ENCODE measurements at places on chromosomes 4 and X.

- no peak for DNase-seq
These were observed 4.7 kb downstream of the GK2 start for GRCh38 chr4:79403356-79403755.

- DNase-seq = peak; percentile 45
These were observed 477 bp downstream of the SLC35A2 start for GRCh38 chrX:48910926-48911411.

DNA sequence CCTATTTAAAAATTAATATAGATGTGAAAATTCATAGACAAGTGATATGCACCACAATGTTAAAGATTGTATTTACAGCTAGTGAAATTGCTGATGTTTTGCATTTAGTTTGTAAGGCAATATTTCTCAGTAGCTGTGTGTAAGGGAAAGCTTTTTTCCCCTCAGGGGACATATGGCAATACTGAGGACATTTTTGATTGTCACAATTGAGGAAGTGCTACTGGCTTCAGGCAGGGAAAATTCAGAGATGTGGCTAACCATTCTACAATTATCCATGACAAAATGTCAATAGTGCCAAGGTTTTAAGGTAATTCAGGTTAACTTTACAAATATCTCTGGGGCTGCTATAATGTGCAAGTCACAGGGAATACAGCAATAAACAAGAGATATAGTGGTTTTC is 66.1 kb upstream of the IL15 start:
- DNase-seq = no peak

GRCh38 chr4:26542991-26543390 is 40.9 kb upstream of the TBC1D19 start:
- peak; percentile 37 for DNase-seq

- DNase-seq = no peak
These were observed 7.6 kb upstream of the SRD5A3 start for GRCh38 chr4:55338486-55338885.

- no peak for DNase-seq
These were observed 28.7 kb downstream of the NLRP2B start for GRCh38 chrX:57651169-57651919.

DNA sequence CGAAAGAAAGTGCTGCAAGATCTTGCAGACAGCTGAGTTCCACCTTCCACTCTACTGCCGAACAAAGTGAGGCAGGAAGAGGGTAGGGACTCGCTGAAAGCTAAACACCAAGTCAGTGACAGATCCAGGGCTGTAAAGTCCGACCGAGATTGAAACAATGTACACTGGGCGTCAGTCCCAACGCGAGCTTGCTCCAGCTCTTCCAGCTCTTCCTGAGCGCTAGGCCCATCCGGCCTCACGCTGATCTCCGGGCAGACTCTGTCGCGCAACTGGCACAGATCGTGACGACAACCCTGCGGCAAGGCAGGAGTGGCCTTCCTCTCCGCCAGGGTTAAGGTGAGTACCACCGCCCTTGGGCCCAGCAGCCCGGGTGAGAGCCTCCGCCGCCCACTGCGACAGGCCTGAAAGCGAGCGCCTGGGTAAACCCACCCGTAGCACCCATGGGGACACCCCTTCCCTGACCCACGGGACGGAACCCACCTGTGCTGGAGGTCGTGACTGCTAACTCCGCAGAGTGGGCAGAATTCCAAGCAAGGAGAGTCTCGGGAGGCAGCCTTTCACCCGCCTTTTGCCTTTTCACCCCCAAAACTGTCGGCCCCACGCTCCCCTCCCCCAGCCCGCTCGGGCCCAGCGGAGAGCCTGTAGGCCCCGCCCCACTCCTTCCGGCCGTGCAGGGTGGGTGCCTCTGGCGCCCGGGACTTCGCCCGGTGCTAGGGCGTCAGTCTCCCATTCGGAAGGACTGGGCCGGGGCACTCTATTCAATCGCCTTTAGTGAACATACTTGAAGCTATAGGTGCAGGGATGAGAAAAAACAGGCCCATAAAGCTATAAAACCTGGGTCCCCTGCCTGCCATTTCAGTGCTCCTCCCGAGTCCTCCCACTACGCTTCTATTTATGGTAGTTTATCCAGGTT is at the start of gene TMLHE:
Gene TMLHE, minus strand, starts transcription at position 641 of the 913 bp plus-strand sequence. CDS start 67,676 bp downstream, outside the sequence.
- DNase-seq = peak; percentile 57

DNA sequence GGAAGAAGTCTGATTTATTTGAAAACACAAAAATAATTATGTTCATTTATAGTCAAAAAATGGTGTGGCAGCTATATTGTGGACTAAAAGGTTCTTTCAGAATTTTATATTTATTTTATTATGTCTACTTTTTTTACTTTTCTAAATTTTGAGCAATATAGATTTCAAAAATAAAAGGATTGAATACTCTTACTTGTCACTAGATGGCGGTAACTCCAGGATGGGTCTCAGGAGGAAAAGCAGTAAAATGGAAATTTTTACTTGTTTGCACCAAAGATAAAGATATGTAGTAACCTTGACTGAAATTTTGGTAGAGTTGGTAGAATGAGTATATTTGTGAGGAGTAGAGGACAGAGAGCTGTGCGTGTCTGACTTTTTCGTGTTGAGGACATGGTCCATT is 14.5 kb upstream of the DACH2 start:
- DNase-seq = no peak

- no peak for DNase-seq
These were observed 8.1 kb downstream of the ODAM start for GRCh38 chr4:70203601-70204000.

- DNase-seq = no peak
These were observed 70.8 kb upstream of the BCOR start for GRCh38 chrX:40168480-40169011.

GRCh38 chr4:99315839-99316238 is 5.4 kb downstream of the ADH1B start:
- no peak for DNase-seq

DNA sequence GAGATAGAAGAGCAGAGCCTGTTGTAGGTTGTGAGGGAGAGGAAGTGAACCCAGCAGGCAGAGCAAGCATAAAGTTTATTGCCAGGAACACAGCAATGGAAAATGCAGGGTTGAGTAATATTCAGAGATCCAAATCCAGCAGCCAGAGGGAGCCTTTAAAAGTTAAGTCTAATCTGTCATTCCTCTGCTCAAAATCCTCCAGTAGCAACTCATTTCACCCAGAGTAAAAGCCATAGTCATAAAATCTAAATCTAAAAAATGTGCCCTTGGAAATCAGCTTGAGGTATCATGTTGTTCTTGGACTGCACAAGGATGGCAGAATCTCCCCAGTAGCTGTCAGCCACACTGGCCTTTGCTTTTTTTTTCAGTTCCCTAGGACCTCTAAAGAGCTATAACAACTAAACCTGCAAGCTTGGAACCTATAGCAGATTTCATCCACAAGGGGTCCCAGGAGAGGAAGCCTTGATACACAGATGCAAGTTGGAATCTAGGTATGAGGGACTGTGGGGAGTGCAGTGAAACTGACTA is 62.9 kb upstream of the FRAS1 start:
- DNase-seq = peak; percentile 78

DNA sequence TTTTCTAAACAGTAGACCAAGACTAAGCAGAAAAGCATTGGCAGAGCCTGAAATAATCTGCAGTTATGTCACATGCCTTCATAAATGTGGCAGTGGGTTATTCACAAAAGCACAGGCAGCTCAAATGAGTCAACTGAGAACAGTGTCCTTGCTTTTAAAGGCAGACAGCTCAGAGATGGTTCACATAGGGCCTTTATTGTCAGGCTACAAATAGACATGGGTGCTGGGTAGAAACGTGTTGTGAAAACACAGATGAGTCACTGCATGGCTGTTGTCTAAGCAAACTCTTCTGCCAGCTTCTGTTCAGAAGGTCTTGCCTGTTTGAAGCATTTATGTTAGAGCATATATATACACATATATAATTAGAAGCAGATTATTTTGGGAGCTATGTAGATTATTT is 118.0 kb downstream of the SLC4A4 start:
- peak; percentile 77 for DNase-seq

DNA sequence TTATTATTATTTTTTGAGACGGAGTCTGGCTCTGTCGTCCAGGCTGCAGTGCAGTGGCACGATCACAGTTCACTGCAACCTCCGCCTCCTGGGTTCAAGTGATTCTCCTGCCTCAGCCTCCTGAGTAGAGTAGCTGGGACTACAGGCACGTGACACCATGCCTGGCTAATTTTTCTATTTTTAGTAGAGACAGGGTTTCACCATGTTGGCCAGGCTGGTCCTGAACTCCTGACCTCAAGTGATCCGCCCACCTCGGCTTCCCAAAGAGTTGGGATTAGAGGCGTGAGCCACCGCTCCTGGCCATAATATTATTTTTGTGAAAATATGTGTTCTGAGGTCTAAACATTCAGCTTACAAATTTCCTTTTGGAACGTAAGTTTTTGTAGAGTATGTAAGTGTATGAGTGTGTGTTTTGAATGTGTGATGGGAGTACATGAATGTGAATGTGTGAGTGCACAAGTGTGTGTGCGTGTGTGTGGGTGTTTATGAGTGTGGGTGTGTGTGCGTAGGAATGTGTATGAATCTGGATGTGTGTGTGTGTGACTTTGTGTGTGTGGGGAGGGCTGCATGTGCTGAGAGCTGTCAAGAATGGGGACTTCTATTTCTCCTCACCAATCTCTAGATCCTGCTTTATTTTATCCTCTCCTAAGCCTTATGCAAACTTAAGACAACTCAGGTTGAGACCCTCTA is 5.7 kb upstream of the MGST2 start:
- no peak for DNase-seq

DNA sequence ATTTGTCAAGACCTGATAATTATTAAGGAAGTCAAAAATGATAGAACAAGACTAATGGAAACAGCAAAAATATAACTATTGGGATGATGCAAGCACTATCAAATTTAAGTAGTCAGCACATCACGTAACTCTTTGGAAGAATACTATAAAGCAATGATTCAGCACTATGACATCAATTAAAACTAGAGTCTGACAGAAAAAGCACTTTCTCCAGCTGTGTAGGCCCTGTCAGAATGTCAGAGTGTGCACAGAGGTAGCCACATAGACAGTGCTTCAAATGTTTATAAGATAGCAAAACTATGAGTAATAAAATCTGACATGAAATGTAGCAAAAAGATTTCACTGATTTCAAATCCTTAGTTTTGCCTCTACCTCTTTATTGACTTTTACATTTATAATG is 1226.6 kb upstream of the ADGRL3 start:
- DNase-seq = no peak

GRCh38 chr4:67576538-67576937 is 18.0 kb downstream of the STAP1 start:
- no peak for DNase-seq

DNA sequence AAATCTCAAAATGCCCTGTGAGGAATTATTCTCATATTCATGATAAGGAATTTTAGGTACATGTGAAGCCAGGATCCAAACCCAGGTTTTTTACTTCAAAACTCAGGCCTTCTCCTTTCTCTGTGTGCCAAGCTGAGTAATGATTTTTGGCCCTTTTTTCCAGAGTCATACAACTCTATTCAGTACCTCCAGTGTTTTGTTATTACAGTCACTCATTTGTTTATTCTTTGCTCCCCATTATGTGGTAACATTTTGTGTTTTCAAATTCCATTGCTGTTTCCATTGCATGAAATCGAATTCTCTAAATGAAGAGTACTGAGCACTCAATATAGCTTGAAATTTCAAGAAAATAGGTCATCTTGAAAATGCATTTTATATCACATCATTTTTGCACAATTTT is 315.4 kb downstream of the NR3C2 start:
- DNase-seq = peak; percentile 15

DNA sequence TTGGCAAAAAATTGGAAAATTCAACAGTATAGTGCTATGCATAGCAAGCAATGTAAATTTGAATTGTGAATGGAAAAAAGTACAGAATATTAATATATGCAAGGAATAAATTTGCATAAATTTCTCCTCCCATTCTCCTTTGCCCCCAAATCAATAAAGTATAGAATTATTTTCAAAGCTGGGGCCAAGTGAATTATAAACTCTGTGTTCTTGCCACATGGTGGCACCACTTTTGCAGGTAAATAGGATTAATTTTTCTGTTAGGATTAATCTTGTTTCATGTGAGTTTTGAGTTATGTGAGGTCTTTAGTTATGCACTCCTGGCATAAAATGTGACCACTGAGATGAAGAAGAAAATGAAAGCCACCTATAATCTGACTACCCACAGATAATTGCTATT is 19.9 kb downstream of the COPS4 start:
- DNase-seq = peak; percentile 16

- no peak for DNase-seq
These were observed 40.9 kb downstream of the BRCC3 start for GRCh38 chrX:155112171-155112570.

DNA sequence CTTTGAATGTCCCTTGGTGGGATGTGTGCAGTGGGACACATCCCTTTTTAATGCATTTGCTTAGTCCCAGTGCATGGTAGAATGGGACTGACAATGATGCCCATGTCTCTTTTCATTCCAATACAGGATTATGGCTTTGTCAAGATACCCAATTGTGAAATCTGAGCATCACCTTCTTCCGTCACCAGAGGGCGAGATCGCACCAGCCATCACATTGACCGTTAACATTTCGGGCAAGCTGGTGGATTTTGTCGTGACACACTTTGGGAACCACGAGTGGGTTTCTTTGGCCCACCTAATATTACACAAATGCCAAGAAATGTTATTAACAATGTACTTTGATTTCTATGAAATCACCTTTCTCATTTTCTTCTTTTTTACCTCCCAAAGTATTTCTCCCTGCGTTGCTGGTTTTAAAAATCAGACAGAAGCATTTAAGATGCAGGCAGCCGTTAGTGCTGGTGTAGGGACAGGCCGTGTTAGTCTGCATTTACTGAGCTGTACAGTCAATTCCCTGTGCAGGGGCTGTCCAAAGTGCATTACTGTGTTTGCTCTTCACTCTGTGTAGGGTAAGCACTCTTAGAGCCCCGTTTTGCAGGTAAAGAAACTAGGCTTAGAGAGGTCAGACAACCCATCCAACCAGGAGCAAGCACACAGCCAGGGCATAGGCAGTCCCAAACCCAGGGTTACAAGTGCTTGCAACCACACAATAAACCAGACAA is 46.5 kb downstream of the CWH43 start:
- DNase-seq = peak; percentile 9

DNA sequence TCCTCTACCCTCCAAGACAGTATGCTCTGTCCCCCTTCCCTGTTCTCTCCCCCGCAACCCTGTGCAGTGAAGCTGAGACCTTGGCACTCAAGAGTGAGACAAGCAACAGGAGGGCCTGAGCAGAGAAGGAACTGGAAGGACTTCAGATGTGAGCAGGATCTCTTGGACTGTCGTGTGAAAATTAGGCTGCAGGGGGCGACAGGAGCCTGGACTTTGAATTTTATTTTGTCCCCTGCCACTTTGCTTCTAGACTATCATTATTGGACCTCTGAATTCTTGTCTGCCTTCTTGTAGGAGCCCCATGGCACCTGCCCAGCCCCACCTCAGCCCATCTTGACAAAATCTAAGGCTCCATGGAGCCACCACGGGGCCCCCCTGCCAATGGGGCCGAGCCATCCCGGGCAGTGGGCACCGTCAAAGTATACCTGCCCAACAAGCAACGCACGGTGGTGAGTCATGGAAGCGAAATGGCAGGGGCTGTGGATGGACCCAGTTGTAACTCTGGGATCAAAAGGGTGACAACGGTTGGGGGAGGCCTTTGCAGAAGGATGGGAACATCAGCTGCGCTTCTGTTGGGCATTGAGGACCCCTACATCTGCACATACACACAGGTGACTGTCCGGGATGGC is 1.7 kb downstream of the ARAF start:
- DNase-seq = peak; percentile 27

- DNase-seq = peak; percentile 29
These were observed 123.2 kb upstream of the IGFBP7 start for GRCh38 chr4:57233386-57233785.

Data from astrocyte of the spinal cord (primary cell).